ENCODE measurements at places on chromosomes 11 and 22. TPM values are rescaled to one million over a fixed set of nuclear protein-coding genes. Genes with fewer than 3 reads are reported as not detected.
A peak's percentile ranks its signal among the peaks of the same experiment; 100 is the strongest.

DNA sequence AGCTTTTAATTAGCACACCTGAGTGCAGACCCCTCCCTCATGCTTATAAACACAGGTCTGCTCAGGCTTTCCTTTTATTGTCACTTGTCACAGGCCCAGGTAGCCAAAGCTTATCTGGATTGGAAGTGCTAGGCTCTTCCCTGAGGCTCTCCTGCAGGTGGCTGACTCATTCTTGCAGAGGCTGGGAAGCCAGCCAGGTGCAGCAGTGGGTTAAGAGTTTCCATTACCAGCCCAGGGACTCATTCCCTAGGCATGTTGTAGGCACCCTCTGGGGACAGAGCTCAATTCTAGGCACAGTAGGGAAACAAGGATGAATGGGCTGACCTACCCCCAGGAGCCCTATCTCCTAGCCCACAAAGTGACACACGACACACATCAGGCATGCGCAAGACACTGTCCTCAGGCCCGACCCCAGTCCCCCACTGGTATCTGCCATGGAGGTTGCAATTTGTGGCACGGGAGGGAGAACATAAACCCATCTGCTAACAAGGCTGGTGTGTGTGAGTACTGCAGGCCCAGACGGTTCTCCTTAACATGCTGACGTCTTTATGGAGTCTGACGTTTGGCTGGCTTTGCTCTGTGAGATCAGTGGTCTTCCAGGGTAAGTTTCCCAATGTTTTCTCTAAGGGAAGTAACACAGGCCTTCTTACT lies 94.2 kb downstream of the ABTB2 start:
- peak; percentile 91 for DNase-seq

TMEM132A gene
- total RNA-seq: 3.3 TPM

DNA sequence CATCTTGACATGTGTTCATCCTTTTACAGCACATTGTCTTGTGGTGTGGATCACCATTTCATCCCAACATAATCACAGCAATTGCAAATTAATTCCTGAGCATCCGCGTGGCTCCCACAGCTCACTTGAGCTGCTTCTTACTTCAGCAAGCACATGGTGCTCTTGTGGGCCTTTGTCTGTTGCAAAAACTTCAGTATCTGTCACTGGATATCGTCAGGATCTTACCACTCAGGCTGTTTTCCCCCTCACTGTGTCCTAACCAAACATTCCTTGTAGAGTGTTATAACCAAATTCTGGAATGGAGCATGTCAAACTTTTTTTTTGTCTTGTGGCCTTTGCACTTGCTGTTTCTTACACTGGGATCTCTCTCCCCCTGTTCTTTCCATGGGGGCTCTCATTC lies 683.1 kb upstream of the ARHGAP42 start:
- no peak for DNase-seq

GRCh38 chr22:39664485-39665200 lies 94.1 kb downstream of the CACNA1I start:
- DNase-seq: no peak

TRIM51 gene
- not detected for total RNA-seq

GRCh38 chr22:41933411-41934177 lies 7.0 kb upstream of the TNFRSF13C start:
- no peak for DNase-seq

MTCH2 gene
- total RNA-seq: 126 TPM

GRCh38 chr11:60810569-60810968 lies 25.4 kb downstream of the MS4A10 start:
- no peak for DNase-seq

DNA sequence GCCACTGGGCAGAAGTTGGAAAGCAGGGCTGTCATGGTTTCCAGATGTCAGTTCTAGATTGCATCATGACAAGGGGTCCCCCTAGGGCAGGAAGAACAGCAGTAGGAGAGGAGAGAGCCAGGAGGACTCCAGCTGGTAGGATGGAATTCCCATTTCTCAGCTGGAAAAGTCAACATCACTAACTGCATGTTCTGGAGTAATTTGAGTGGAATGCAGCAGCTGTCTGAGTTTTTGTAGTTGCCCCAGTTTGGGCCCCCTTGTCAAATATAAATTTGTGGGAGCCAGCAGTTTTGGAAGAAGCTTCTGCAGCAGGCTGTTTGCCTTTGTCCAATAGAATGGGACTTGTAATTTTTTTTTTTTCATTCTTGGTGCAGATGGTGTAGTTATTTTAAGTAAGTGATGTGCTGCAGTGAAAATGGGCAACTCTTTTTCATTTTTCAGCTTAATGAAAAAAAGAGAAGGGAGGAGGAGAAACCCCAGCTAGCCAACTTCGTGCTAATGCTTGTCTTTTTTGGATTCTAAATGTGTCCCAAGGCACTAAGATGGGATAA lies 86.9 kb downstream of the LDLRAD3 start:
- no peak for DNase-seq

DNA sequence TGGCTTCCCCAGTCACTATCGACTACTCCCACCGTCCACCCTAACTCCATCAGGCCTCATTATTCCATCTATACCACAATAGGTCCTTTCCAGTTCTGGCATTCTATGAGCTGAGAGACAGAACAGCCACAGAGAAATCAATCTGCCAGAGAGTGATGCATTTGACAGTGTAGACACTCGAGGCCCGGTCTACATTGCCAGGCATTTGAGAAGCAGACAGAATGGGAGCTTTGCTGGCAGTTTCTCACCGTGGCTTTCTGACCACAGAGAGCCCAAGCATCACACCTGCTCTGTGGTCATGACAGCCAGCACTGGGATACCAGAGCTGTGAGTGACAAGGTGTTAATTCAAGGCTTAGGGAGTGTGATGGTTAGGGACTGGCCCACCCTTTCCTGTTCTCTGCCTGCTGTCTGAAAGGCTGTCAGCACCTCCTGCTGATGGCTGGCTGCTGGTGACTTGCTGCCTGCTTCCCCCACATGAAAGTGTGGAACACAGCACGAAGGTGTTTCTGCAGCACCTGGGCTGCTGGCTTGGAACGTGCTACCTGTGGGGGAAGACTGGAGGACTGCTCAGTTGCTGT lies 137.8 kb downstream of the KIRREL3 start:
- DNase-seq: no peak

GRCh38 chr11:117554601-117555333 lies 227.1 kb downstream of the CEP164 start:
- no peak for DNase-seq

DNA sequence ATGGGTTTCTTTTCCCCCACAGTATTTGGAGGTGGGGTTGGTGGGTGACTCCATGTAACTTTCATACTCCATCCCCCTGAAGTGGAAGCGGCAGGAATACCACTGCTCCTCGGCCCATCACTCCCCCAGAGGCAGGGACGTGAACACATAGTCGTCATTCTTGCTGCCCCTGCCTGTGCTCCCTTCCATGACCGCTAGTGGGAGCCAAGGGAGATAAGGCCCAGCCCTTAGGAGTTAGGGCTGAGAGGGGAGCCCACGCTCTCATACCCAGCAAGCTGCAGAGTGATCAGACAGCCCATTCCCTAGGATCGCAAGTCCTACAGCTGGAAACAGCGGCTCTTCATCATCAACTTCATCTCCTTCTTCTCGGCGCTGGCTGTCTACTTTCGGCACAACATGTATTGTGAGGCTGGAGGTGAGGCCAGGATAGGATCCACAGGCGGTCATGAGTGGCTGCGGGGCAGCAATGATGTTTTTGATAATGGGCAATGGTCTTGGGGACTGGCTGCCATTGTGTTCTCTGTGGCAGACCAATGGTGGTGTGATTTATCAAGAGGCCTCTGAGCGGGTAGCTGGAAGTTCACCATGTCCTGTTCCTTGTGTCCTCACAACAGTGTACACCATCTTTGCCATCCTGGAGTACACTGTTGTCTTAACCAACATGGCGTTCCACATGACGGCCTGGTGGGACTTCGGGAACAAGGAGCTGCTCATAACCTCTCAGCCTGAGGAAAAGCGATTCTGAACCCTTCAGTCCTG lies 15.9 kb downstream of the RHOG start:
- DNase-seq: no peak

DNA sequence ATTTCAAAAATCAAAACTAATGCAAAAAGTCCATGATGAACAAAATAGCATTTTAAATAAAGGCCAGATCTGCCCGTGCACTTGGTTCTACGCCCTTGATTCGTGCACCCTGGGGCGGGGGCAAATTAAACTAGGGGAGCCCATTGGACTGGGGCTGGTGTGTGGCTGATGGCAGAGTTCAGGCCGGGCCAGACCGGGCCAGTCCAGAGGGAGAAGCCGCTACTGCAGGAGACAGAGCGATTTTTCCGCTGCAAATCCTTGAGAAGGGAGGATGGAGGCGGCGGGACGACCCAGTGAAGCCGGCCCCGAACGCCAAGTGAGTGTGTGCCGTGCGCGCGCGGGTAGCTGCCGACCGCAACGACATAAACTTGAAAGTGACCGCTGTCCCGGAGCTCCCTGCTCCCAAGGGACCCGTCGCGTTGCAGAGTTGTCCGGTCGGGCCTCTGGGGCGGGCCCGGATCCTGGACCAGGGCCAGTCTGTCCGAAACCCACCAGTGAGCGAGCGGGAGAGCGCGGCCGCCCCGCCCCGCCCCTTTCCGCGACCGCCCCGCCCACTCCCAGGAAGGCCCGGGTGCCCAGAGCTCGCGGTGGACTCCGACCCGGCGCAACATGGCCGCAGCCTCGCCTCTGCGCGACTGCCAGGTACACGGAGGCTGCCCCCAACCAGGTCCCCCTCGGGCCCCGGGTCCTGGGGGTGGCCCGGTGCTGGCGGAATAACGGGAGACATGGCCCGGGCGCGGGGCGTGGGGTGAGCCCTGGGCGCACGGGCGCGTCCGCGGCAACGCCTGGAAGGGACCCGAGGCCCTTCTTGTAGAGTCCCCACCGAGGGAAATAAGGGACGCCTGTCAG lies at the start of gene TTC38:
TTC38 (plus strand) TSS at position 578 of the 849 bp plus-strand sequence; CDS start at position 610, 32 bp downstream.
- DNase-seq: peak; percentile 96

GRCh38 chr11:1336836-1337646 lies 27.6 kb upstream of the TOLLIP start:
- peak; percentile 27 for DNase-seq

KCTD14 gene
- total RNA-seq: 23.7 TPM

ZNF70 gene
- total RNA-seq: 6.6 TPM

DNA sequence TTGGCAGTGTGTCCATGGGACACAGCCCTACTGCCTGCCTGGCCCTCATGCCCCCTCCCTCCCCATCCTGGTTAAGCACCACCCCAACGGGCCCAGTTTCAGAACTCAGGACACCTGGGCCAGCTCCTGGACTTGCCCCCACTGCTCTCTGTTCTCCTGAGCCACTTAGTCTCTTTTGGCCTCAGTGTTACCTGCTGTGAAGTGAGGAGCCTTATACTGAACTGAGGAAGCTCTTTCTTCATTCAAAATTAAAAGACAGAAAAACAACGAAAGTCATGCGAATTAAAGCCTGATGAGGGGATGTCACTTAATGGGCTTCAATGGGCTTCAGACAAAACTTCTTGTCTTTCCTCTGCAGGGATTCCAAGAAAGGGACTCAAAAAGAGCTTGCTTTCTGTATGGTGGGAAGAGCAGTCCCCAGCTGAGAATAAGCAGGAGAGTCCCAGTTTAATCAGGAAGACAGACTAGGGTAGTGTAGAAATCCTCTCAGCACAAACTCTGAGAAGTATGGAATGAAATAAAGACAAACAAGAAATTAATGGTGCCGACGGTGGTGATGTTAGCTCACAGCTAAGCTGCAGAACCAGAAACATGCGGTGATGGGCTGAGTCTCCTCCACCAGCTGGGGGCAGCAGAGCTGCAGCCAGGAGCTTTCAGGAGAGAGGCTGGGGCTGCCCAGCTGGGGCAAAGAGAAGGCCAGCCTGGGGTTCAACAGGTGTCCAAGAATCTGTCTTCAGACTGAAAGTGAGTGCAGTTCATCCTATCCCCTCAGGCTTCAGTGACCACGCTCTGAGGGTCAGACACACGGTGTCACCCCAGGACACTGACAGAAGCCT lies 101.0 kb downstream of the GGTLC2 start:
- DNase-seq: peak; percentile 26

INPP5J gene
- 665 TPM for total RNA-seq

GRCh38 chr11:84234462-84235202 lies 948.5 kb upstream of the CCDC90B start:
- no peak for DNase-seq

PGR gene
- 0.89 TPM for total RNA-seq

GRCh38 chr11:76825726-76826396 lies 34.9 kb upstream of the ACER3 start:
- DNase-seq: no peak

CNTN5 gene
- total RNA-seq: 10.0 TPM

OR8D4 gene
- not detected for total RNA-seq

DNA sequence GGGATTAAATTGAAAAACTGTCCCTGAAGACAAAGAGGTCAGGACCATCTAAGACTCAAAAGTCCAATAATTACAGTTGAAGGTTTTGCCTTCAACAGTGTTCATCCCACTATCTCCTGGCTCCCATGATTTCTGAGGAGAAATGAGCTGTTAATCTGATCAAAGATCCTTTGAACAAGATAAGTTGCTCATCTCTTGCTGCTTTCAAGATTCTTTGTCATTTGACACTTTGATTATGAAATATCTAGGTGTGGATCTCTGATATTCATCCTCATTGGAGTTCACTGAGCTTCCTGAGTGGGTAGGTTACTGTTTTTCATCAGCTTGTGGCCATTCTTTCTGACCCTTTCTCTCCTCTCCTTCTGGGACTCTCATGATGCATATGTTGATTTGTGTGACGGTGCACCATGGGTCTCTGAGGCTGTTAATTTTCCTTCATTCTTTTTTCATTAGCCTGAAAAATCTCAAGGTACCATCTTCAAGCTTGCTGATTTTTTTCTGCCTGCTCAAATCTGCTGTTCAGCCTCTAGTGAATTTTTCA lies 20.9 kb downstream of the PC start:
- no peak for DNase-seq

GDPD4 gene
- total RNA-seq: not detected

DNA sequence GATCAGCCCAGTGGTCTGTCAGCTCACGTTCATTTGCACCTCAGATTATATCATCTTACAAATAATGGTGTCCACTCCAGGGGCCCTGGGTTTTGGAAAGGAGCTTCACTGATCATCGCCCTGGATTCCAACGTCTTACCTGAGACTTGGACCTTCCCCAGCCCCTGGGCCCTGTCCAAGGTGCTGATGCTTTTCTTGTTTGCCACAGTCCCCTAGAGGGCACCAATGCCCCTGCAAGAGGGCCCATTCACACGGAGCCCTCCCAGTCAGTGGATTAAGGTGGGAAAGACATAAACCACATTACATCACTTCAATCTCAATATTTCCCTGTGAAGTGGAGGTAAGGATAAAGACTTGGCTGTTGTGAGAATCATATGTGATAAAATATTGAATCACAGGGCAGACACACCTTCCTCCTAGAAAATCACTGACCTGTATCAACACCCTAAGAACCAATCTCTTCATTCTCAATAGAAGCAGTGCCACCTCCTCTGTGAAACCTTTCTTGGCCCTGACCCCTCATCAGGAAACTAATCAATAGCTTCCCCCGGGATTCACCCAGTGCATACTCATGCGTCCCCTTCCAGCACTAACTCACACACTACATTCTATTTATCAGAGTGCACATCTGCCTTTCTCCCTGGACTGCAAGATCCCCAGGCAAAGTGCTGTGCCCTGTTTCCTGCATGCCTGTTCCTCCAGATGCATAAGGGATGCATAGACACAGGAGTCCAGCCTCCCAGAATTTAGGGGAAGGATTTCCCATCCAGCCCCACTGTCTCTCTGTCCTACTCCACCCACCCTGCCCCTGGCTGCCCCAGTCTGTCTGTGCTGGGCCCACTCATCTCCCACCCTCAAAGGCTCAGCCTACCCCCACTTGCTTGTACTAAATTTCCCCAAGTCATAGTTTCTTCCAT lies 167.0 kb downstream of the BUD13 start:
- DNase-seq: peak; percentile 73

GRCh38 chr11:77438487-77438886 lies 35.4 kb downstream of the PAK1 start:
- no peak for DNase-seq

Measured in thyroid gland (tissue), 4 donors.